ENCODE measurements at places on chromosomes 11 and 22. TPM values are rescaled to one million over a fixed set of nuclear protein-coding genes. Genes with fewer than 3 reads are reported as not detected.

The HOATZ gene
- not detected for total RNA-seq

The UBQLNL gene
- total RNA-seq: 0.12 TPM

The GLB1L2 gene
- 21.6 TPM for total RNA-seq

The TOLLIP gene
- 114 TPM for total RNA-seq

The ROM1 gene
- total RNA-seq: 7.6 TPM

The SLC29A2 gene
- total RNA-seq: 2.7 TPM

The TTLL8 gene
- total RNA-seq: not detected

The WT1 gene
- not detected for total RNA-seq

The VPREB1 gene
- total RNA-seq: not detected

The TEX12 gene
- total RNA-seq: 0.22 TPM

The MMP10 gene
- not detected for total RNA-seq

The NELL1 gene
- total RNA-seq: 0.15 TPM

The SHANK2 gene
- 2.5 TPM for total RNA-seq

The IGSF22 gene
- 0.15 TPM for total RNA-seq

The DEFB131B gene
- not detected for total RNA-seq

The OR2AT4 gene
- total RNA-seq: not detected

The FAT3 gene
- 0.30 TPM for total RNA-seq

The PLAAT5 gene
- total RNA-seq: 0.91 TPM

The UPK2 gene
- not detected for total RNA-seq

The CCDC157 gene
- 4.5 TPM for total RNA-seq

The CHADL gene
- 12.3 TPM for total RNA-seq

The PARVG gene
- 5.1 TPM for total RNA-seq

All from lower leg skin (tissue), 4 donors.